ENCODE measurements at places on chromosomes 4 and X.

DNA sequence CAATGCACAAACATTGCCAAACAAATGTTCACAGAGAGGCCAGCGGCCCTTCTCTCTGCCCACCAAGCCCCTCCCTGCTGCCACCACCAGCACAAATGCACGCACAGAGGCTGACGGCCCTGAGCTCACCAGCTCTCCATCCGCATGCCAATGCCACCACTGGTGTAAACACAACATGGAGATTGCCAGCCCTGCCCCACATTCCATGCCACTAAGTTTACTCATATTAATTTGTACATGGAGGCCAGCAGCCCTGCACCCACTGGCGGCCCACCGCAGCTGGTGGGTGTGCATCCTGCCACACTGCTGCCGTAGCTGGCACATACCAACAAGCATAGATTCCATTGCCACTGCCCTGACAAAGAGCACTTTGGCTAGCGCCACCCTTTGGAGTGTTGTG lies 124.0 kb downstream of the CYLC1 start:
- no peak for DNase-seq

DNA sequence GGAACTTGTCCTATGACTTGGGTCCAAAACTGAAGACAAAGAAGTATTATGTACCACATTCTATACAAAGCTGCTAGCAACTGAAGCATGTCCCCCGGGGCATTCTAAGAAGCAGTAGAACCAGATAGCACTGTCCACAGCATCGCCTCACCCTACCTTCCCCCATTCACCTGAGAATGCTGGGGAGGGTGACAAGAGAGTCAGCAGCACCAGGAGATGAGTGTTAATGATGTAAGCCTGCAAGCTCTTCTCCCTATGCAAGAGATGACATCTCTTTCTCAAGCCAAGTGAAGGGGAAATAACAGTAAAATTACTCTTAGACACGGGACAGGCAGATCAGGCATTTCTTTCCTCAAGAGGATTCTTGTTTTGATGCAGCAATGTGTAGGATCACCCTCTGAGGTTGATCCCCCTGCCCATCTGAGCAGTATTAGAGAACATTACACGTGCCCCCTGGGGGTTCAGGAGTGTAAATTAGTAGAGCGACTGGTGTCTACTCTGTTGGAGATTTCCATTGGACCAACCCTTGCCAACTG lies 13.9 kb upstream of the TLR1 start:
- DNase-seq: no peak

GRCh38 chrX:122238801-122239200 lies 945.3 kb upstream of the GRIA3 start:
- DNase-seq: peak; percentile 4

GRCh38 chr4:64756016-64756415 lies 346.8 kb upstream of the TECRL start:
- DNase-seq: no peak

- DNase-seq: peak; percentile 58
These were observed 74.3 kb upstream of the MSANTD1 start for GRCh38 chr4:3174371-3175338.

- DNase-seq: peak; percentile 42
These were observed 538 bp downstream of the SCML2 start for GRCh38 chrX:18353931-18354368.

DNA sequence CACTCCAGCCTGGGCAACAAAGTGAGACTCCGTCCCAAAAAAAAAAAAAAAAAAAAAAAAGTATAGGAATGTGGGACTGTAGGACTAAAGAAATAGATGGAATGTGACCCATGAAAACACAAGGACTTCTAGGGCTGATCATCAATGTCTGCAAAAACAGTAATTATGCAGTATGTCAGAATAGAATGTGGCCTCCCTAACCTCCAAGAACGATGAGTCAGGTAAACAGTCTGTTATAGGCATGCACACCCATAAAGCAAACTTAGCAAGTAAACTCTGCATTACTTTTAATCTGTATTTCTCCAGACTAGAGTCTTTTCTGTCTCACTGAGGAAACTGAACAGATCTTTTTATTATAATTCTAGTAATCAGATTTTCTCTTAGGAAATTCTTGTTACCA lies 233.4 kb downstream of the HNRNPD start:
- no peak for DNase-seq

- DNase-seq: no peak
These were observed 15.8 kb upstream of the RGS12 start for GRCh38 chr4:3276986-3277385.

DNA sequence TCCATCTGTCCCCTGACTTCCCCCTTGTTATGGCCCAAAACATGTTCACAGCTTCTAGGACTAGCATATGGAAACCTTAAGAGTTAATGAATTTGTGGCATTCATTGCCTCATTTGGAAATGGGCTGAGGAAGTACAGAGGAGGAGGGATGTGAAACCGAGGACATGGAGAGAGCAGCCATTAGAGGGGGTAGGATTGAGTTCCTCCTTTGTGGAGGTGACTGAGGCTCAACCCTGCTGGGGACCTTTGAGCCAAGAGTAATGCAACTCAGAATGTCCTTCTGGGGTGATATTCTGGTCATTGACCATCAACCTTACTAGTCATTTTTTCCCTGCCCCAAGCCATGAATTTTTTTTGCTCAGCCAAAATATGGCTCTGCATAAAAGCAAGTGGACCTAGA lies 109.4 kb downstream of the ZNF518B start:
- no peak for DNase-seq

DNA sequence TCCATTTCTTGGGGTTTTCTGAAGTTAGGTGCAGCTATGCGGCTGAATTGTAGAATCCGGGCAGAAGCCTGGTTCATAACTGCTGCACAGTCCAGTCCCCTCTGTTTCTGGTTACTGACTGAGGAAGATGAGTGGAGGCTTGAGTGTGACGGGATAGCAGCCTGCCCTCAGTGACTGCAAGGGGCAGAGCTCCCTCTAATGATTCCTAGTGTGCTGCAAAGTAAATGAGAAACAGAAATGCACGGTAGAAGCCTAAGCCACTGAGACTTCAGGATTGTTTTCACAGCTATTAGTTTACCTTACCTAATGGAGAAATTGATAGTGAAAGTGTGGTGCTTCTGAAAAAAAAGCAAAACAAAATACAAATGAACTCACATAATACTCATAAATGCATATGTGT lies 189.2 kb downstream of the GPM6A start:
- peak; percentile 2 for DNase-seq

GRCh38 chr4:3712936-3713335 lies 53.2 kb upstream of the ADRA2C start:
- no peak for DNase-seq

DNA sequence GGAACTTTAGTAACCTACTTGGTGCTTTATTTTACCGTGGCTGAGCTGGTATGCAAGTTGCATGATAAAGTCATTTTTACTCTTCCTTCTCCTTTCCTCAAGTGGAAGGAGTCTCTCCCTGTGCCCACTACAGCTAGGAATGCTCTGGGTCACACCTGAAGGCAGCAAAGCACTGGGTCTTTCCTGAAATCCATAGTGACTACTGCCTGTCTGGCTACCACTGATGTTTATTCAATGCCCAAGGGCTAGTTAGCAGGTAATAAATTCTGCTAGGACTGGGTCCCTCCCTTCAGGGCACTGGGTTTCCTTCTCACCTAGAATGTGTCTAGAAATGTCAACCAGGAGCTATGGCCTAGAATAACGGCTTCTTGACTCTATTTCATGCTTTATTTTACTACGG lies 1081.4 kb downstream of the FAT4 start:
- DNase-seq: no peak

- peak; percentile 24 for DNase-seq
These were observed 929 bp downstream of the ESX1 start for GRCh38 chrX:104253567-104254441.

GRCh38 chr4:48194971-48195370 lies 60.9 kb upstream of the TXK start:
- DNase-seq: no peak

GRCh38 chr4:142781114-142781513 lies 65.0 kb downstream of the INPP4B start:
- peak; percentile 32 for DNase-seq

- DNase-seq: no peak
These were observed 46.0 kb downstream of the GALNT7 start for GRCh38 chr4:173214661-173215060.

DNA sequence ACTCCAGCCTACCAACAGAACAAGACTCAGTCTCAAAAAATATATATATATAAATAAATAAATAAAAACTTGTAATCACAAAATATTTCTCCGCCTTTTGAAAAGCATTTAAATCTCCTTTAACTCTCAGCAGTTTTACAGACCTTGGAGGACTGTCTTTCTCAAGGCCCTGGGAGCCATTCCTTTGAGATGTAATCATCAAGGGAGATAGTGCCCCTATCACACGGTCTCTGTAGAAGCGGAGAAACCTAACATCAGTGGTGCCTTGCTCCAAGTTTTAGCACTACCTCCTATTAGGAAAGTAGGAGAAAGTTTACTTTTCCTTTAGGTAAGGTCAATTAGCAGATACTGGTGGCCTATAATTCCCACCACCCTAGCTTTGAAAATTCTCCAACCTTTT lies 58.5 kb downstream of the ANTXR2 start:
- DNase-seq: no peak

DNA sequence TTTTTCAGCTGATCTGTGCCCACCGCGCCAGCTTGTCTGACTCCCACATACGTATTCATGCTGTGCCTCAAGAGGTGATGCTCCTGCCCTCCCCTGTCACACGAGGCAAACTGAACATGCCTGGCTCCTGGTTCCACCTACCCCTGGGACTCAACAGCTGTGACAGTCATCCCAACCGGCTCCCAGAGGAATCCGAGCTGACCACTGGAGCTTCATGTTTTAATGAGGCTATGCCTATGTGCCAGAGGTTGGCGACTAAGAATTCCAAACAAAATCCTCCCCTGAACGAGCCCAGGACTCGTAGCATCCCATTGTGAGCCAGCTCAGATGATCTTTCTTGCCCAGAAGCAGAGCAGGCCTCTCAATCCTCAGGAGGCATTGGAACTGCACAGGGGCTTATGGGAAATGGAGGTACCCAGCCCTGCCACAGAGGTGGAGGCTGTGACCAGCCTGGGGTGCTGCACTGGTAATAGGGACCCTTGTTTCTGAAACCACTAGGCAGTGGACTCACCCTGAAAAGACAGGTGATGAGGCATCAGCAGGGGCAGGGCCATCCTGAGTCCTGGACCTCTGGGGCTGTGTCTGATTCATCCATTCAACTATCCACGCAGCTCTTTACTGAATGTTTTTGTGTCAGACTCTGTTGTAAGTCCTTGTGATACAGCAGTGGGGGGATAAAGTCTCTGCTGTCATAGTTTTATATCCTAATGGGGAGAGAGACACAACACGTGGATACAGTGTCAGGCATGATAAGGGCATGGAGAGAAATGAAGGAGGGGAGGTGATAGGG lies 325.0 kb downstream of the EVC2 start:
- DNase-seq: no peak

- DNase-seq: no peak
These were observed 11.1 kb downstream of the ZNF182 start for GRCh38 chrX:47992669-47993068.

GRCh38 chr4:170005472-170005871 lies 20.7 kb downstream of the MFAP3L start:
- peak; percentile 77 for DNase-seq

GRCh38 chr4:86497980-86498862 lies 95.9 kb upstream of the PTPN13 start:
- peak; percentile 0 for DNase-seq

DNA sequence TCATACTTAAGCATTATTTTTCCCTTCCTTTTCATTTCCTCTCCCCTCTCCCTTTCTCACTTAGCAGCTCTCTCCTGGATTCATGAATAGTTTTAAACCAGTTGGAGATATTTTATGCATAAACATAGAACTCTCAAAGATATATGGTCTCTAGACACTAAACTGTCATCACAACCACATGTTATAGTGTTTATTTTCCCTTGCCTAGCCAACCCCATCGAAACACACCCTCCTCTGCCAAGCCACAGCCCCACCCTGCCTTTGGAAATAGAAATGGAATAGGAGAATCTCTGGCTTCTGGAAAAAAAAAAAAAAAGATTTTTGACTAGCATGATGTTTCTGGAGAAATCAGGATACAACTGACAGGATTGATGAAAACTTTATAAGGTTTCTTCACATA lies 64.8 kb upstream of the RBPJ start:
- DNase-seq: no peak

- no peak for DNase-seq
These were observed 291.7 kb downstream of the USP46 start for GRCh38 chr4:52367282-52367830.

GRCh38 chr4:135553213-135553612 lies 1351.6 kb upstream of the PABPC4L start:
- DNase-seq: no peak

- peak; percentile 4 for DNase-seq
These were observed 71.0 kb downstream of the USP46 start for GRCh38 chr4:52588097-52588496.

DNA sequence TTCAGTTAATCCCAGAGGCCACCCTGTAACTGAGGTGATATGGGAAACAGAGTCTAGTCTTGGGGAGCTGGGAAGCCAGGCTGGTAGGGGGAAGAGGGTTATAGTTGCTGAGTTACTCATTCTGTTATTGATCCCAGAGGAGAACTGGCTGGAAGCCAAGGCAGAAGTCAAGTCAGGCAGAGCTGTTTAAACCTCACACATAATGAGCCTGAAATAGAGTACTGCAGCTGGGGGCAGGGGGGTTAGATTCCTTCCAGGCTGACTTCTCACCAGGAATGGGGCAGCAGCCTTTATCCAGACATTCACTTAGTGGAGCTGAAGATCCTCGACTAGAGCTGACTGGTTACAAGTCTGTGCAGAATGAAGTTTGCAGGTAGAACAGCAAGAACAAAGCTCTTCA lies 144.9 kb downstream of the C4orf33 start:
- DNase-seq: no peak

GRCh38 chr4:155106629-155107028 lies 101.8 kb upstream of the NPY2R start:
- DNase-seq: no peak

All from NCI-H524 (cell line).